ENCODE measurements at places on chromosomes 4 and X.

- DNase-seq = no peak
Observed at GRCh38 chr4:109233570-109233969, 68.9 kb downstream of the COL25A1 start.

DNA sequence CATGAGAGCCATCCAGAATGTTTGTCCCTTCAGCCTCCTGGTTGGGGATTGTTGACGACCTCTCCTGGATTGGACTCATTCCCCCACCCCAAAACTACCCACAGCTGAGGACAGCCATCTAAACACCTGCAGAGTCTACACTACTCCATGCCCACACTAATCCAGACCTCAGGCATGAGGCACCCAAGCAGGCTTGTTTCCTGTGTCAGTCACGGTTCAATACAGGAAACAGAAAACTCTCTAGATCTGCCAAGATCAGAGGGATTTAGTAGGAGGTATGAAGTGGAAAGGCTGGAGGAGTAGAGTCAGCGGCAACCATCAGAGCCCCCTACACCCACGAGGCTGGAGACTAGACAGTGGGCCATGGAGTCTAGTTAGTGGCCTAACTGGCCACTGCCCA, 37.7 kb downstream of the HAND2 start:
- DNase-seq = no peak

DNA sequence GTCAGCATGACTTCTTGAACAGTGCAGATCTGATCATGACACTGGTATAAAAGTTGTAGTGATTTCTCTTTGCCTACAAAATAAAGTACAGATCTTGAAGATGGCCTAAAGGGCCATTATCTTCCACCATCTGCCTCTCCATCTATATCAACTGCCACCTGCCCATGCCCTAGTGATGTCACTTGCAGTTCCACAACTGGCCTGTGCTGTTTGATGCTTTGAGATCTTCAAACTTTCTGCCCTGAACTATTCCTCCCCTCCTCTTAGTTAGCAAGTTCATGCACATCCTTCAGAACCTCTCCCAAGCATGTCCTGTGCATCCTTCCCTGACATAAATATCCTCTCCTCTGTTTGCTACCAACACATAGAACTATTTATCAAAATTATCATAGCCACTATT, 217.0 kb downstream of the SOWAHB start:
- no peak for DNase-seq

DNA sequence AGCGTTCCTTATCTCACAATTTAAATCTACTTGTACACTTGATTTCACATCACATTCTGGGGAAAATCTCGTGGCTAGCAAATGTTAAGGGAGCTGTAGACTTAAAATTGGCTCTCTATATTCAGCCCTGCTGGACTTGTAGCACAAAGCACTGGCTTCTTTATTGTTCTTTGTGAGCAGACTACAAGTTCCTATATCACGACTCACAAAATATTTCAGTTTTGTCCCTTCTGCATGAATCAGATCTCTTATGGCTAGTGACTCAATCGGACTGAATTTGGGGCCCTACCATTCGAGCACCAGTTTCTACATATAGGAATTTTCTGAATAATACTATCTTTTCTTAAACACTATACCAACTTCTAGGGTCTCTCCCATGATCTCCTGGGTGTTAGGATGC, 390.1 kb downstream of the ADAM29 start:
- no peak for DNase-seq

DNA sequence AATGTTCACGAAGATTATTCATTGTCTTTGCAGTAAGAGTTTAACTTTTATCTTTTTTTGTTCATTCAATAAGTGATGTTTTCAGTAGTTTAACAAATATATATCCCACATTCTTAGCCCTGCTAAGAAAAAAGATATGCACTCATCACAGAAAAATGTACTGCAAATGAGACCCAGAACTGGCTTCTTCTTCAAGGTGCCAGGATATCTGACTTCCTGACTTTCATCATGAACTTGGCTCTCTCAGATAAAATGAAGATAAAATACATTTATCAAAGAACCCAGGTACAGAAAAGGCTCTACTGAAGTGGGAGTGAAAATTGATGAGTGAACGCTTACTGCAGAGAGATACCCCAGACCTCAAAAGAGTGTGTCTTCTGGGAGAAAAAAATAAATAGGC, 177.8 kb upstream of the DKK2 start:
- no peak for DNase-seq

GRCh38 chrX:43961699-43962098, 11.5 kb downstream of the NDP start:
- DNase-seq = no peak

DNA sequence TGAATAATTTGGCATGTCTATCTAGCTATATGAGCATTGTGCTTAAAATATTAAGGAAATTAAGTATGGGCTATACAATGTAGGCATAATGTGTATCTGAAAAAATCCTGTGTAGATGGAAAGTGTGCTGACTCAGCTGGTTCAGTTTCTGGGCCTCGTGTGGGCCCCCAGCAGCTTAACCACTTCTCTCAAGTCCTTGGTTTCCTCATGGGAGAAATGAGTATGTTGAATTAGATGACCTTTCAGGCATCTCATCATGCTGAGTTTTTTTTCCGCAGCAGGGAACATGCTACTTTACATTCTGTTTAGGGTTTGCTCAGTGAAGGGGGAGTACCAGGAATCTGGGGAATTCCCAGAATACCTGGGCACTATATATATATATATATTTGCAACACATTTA, 30.5 kb downstream of the RHOH start:
- DNase-seq = no peak

- no peak for DNase-seq
Observed at GRCh38 chrX:132491191-132491590, 2.4 kb upstream of the MBNL3 start.

- peak; percentile 71 for DNase-seq
Observed at GRCh38 chr4:86935853-86936733, 1.3 kb downstream of the AFF1 start.

DNA sequence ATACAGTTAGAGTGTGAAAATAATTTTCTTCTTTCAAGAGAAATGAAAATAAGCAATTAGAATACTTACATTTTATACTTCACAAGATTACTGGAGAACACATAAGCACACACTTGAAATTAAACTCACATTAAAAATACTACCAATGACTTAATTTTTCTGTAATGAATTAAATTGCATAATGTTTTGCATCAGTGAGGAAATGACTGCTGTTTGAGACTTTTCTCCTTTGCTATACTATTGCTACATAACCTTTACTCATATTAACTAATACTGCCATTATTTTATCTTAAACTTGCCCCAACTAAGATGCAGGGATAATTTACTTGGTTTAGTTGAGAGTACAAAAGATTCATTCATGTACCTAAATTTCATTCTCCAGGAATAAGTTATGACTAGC, 590.9 kb downstream of the ARAP2 start:
- DNase-seq = no peak

GRCh38 chrX:140343226-140343868, 161.5 kb downstream of the SOX3 start:
- DNase-seq = no peak

- no peak for DNase-seq
Observed at GRCh38 chr4:61068745-61069144, 131.4 kb upstream of the ADGRL3 start.

GRCh38 chr4:109684727-109685126, 18.5 kb downstream of the CASP6 start:
- no peak for DNase-seq

GRCh38 chrX:16451334-16451733, 198.6 kb upstream of the S100G start:
- DNase-seq = no peak

DNA sequence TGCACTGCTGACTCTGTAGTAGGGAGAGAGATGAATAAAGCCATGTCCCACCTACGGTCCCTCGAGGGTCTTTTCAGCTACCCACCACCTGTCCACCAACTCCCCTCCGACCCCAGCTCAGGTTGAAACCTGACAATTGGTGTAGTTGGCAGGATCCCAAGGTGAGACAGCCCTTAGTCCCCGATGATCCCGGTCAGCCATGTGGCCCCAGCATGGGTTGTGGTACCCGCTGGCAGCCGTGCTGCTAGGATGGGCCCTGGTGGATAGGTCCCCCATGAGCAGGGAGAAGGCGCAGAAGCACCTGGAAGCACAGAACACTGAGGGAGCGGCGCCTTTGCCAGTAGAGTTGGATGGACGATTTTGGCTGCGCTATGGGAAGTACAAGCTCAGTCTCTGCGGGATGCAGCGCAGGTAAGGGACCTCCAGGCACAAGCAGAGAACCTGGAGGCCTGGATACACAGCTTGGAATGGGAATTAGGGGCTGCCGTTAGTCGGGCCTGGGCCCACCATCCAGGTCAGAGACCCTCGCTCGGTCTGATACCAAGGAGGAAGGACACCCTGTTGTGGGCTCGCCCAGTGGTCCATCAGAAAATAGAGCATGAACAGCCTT, 694.6 kb upstream of the AGA start:
- DNase-seq = no peak

- DNase-seq = no peak
Observed at GRCh38 chr4:87875191-87875590, 42.4 kb downstream of the MEPE start.

- DNase-seq = no peak
Observed at GRCh38 chrX:24646745-24647182, 383 bp downstream of the PCYT1B start.

- no peak for DNase-seq
Observed at GRCh38 chr4:41683326-41683725, 65.2 kb downstream of the PHOX2B start.

GRCh38 chrX:78746496-78746895, 1.0 kb upstream of the LPAR4 start:
- no peak for DNase-seq

- DNase-seq = no peak
Observed at GRCh38 chr4:83062739-83063138, 27.8 kb downstream of the COPS4 start.

GRCh38 chrX:134570509-134570846, 87.8 kb downstream of the PLAC1 start:
- no peak for DNase-seq

GRCh38 chrX:122868631-122869030, 315.4 kb upstream of the GRIA3 start:
- no peak for DNase-seq

GRCh38 chr4:136751556-136751955, 780.7 kb downstream of the PCDH18 start:
- no peak for DNase-seq

All from activated effector memory CD4-positive, alpha-beta T cell treated with Interleukin-2 at 50 U/mL for 16 hours (primary cell).